Peyer's patch (tissue), 4 donors: ENCODE measurements at places on chromosomes 5 and 9. TPM values are rescaled to one million over a fixed set of nuclear protein-coding genes. Genes with fewer than 3 reads are reported as not detected.

DNA sequence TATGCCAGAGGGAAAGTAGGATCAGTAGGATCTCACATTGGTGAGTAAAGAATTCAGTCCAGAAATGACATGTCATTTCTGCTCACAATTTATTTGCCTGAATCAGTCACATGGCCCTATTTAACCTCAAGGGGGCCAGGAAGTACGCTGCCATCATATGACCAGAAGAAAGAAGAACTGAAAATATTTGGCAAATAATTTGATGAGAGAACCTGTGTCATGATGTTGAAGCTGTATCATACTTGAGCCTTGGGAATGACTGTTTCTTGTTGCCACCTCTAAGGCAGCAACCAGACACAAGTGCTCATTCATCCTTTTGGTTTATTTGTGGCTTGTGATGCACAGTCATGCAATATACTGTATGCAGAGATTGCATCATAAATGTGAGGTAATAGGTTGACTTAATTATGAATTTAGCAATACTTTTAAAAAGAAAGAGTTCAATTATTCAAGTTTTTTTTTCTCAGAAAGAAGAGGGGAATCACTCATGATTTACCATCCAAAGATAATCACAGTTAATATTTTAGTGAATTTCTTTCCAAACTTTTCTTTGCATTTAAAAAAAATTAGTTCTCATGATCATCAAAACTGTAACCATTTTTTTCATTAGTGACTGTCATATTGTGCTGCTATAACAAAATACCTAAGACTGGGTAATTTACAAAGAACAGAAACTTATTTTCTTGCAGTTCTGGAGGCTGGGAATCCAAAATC is 8.2 kb upstream of the ZFYVE16 start:
- peak; percentile 54 for DNase-seq

DNA sequence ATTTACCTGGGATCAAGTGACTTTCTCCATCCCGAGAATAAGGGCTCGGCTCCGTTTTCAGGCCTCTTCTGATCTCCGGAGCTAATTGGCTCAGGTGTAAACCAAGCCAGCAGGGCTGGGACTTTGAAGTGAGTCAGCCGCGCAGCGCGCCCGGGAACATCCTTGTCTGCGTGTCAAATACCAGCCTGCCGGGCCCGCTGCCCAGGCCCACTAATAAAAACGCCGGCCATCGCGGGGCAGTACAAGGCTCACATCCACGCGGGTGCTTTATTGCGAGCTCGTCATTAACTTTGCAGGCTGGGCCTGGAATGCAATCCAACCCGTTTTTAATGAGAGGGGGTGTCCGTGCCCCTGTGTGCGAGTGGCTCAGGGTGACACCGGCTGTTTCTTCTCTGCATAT is 416.8 kb downstream of the IRX2 start:
- DNase-seq = no peak

- peak; percentile 73 for DNase-seq
These were observed 190.0 kb downstream of the MED10 start for GRCh38 chr5:6188344-6188743.

DNA sequence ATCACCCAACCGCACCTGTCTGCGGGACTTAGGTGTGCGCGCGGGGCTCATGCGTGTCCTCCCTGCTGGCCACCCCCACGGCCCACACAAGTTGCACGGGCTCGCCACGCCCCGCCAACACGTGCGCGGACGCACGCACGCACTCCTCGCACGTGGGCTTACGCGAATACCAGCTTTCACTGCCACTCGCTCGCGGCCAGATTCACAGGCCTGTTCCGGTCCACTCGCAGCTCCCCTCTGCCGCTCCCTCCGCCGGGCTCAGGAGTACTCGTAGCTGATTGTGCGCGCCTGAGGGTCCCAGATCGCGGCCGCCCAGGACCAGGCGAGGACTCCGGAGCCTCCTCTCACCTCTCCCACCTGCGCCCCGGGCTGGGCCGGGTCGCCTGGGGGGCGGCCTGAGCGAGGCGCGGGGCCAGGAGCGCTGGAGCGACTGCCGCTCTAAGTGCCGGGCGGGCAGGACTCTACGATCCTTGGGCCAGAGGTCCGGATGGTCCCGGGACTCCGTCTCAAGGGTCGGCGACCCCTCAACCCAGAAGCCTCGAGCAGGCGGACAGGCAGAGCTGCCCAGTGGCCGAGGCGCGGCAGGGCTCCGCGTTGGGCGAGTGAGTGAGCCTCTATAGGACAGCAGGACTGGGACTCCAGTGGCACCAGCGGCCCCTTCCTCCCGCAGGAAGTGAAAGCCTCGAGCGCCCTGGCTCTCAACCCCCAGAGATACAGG is 3.4 kb downstream of the PCDHGC5 start:
- no peak for DNase-seq

HACD4 gene
- 1.2 TPM for total RNA-seq

RUFY1 gene
- 25.0 TPM for total RNA-seq

DNA sequence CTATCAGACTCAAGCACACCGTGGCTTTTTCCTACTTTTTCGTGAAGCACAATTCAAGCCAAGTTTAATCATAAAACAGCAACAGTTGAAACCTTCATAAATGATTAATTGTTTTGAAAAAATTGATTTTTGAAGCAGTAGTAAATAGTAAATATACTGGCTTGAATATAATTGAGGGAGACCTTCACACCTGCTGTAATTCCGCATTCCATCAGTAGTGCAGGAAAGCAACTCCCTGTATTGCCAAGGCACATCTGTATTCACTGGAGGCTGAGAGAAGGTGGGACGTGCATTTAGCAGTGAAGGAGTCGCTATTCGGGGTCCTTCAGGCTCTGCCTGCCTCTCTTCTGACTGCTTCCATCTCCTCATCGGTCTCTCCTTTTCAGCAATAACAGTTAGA is 203.8 kb downstream of the ZSWIM6 start:
- no peak for DNase-seq

DNA sequence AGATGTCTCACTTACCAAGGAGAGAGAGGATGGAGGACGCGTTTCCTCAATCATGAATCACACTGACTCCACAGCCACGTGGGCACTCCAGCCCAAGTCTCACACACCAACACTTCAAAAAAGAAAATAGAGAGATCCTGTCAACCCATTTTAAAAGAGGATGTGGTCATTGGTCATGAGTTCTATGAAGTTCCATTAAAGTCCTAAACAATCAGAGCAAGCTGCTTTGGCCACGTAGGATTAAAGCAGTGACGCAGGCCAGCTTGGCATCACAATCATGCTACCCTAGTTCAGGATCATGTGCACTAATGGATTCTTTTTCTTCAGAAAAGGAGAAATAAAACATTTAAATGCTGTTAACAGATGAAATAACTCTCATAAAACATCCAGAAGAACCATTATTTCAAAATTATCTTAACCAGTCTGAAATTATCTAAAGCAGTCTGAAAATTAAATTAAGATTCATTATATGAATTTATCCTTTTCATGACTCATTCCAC is 108.1 kb downstream of the SEMA5A start:
- peak; percentile 52 for DNase-seq

- no peak for DNase-seq
These were observed at the start of gene INSYN2B for GRCh38 chr5:169980418-169981053. Gene INSYN2B (minus strand): TSS chr5:169980495. CDS start chr5:169883898, 96,597 bp downstream.

LHX3 gene
- not detected for total RNA-seq

ROR2 gene
- 4.4 TPM for total RNA-seq

DNA sequence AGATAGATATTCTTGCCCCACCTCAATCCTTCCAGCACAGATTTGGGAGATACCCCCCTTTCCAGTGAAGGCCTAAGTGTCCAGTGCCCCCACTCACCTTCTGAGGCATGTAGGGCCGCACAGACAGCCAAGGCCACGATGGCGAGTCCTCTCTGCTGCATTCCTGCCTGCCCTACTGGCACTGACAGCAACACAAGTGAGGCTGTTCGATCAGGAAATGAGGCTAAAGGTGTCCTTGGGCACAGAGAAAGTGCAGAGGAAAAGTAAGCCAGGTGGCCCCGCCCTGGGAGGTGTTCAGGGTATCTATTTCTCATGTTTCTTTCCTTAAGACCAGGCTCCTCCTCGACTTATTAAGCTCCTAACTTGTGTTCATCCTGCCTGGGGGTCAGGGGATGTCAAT is at the start of gene CCL28:
Gene CCL28 (minus strand): TSS at position 236 of the 400 bp plus-strand sequence. CDS start 75 bp downstream, at position 161.
- DNase-seq = peak; percentile 64

DNA sequence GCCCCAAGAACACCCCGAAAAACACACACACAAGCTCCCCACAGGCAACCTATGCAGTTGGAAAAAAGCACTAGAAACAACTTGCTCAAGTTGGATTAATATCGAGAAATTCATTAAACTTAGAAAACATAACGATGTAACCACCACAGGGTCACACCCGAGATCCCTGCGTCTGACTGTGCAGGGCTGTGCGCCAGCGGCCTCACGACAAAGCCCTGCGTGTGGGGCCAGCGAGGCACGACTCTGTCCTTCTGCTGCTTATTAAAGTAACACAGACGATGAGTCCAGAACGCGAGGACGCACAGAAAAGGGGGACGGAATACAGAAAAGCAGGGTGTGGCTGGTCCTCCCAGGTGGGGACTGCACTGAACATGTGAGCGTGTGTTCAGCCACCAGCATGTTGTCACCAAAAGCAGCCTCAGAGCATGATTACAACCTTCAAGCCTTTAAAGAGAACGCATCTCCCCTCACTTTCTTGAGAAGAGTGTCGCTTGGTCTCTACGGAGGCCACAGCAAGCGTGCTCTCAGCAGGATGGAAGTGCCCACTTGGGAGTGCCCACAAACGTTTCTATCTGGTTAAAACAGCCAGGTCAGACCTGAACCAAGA is 14.4 kb downstream of the SLC12A7 start:
- no peak for DNase-seq

ZNF883 gene
- not detected for total RNA-seq

FOXD1 gene
- total RNA-seq = 5.8 TPM

TXN gene
- 226 TPM for total RNA-seq

GRCh38 chr5:153352685-153353219 is 137.7 kb upstream of the GRIA1 start:
- DNase-seq = no peak

TOR4A gene
- 33.8 TPM for total RNA-seq

DNA sequence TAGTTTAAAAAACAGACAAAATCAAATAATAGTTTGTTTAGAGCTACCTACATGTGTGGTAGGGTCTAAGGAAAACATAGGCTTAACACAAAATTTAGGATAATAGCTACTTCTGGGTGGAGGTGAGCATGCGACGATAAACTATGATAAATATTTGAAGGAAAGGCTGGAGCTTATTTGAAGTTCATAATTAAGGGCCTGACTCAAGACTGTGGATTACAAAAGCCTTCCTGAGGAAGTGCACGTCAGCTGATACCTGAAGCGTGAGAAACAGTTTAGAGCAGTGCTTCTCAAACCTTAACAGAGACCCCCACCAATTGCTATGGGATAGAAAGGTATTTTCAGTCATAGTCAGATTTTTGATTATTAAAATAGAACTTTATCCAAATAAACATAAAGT is 20.4 kb upstream of the UBLCP1 start:
- no peak for DNase-seq

DNA sequence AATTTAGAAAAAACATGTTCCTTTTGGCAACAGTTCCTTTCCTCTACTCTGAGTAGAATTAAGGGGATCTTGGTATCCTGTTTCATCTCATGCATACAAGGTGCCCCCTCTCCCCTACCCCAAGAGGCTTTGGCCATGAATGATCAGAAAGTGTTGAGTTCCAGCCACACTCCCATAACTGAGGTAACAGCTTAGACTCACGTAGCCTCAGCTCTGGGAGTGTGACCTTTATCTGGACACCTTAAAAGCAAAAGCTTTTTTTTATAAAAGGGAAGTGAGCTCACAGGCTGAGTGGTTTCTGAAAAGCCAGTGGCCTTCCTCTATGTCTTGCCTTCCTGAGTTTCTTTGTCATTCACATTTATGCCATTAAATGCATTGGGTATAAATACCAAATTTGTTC is 900 bp upstream of the HAVCR2 start:
- peak; percentile 46 for DNase-seq

DNA sequence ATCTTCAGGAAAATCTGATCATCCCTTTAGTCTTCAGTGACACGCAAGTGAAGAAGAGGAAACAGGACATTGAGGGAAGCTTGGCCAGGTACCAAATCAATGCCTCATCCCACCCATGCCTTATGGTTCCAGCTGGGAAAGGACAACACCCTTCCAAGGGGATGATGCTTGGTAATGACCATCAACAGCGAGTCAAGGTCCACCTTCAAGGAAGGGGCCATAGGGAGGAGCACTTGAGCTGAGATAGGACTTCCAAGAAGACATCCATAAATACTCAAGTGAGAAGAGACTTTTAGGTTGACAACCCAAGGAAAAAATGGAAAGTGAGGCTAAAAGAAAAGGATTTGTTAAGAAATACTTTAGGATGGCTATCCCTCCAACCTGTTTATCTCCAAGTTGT is 27.1 kb upstream of the GAS1 start:
- DNase-seq = no peak

PCDHA10 gene
- total RNA-seq = 0.40 TPM

DNA sequence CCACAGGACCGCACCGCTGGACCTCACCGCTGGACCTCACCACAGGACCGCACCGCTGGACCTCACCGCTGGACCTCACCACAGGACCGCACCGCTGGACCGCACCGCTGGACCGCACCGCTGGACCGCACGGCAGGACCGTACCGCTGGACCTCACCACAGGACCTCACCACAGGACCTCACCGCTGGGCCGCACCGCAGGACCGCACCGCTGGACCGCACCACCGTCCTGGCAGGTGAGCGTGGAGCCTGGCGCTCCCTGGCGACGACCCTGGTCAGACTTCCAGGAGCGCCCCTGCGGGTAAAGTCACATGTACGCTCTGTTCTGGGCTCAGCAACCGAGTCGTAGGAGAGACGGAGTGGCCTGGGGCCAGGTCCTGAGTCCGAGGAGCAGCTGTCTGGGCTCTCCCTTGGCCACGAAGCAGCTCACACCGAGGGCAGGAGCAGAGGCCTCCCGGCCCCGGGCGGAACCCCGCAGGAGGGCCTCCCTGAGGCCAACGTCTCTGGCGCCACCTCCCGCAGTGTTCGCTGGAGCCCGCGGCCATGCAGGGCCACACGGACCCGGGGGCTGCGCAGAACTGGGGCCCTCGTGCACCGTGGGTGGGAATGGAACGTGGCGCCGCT is 30.5 kb downstream of the MRPL36 start:
- DNase-seq = no peak

DMRTA1 gene
- total RNA-seq = 0.70 TPM

PRLR gene
- 69.5 TPM for total RNA-seq

GRCh38 chr5:105617436-105618215 is 2053.1 kb downstream of the EFNA5 start:
- no peak for DNase-seq

NPR3 gene
- total RNA-seq = 1.2 TPM

GRCh38 chr5:75551471-75551870 is 39.8 kb downstream of the POLK start:
- no peak for DNase-seq

DNA sequence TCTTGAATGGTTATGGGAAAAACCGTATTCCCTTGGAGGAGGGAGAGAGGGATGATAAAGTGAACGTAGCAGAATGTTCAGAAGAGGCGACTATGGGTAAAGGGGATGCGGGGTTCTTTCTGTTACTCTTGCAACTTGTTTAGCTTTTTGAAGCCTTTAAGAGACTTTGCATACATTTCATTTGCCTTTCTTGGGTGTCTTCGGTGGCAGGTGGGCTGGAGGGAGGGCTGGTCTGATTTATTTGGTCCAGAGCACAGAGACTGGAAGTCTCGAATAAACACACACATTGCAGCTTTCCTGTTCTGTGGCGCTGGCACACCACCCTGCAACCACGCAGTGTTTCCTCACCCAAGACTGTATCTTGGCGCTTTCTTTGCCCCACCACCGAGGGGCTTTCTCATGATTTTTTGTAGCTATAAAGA is 23.2 kb downstream of the TTF1 start:
- peak; percentile 79 for DNase-seq

- no peak for DNase-seq
These were observed 30.4 kb downstream of the GNG10 start for GRCh38 chr9:111691672-111692329.

GRCh38 chr5:131709043-131709442 is 74.0 kb upstream of the RAPGEF6 start:
- no peak for DNase-seq

GPR151 gene
- total RNA-seq = not detected

DBN1 gene
- 14.2 TPM for total RNA-seq
